ENCODE measurements at places on chromosomes 4 and X. TPM values are rescaled to one million over a fixed set of nuclear protein-coding genes. Genes with fewer than 3 reads are reported as not detected.

- no peak for DNase-seq
These were observed 36.7 kb upstream of the SLC6A14 start for GRCh38 chrX:116399681-116400080.

DNA sequence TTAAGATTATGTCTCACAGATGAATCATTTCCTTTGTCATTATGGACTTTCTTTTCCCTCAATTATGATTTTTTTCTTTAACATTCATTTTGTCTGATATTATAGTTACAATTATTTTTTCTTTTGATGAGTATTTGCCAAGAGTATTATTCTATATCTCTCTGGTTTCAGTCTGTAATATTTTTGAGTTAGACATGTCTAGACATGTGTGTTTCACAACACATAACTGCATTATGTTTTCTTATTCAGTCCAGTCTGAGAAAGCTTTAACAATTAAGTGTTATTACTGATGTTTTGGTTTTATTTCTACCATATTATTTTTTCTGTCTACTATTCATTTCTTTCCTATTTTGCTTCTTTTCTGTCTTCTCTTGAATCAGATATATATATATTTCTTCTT lies 108.3 kb upstream of the MID1IP1 start:
- DNase-seq = no peak

DNA sequence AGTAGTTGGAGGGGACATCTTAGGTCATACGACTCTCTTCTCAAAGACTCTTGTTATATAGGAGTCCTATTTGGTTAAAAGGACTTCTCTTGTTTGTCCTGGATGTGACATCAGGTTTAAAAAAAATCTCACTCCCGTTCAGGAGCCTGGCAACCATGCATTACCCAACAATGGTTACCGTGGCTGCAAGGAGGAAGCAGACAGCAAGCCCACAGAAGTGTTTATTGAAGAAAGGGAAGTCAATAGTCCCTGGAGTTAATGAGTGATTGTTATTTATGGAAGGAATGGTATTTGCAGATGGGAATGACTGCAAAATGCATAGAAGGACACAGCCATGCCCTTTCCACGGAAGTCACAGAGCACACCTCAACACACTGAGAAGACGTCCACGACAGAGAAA lies 75.9 kb upstream of the ENPP6 start:
- DNase-seq = no peak

DNA sequence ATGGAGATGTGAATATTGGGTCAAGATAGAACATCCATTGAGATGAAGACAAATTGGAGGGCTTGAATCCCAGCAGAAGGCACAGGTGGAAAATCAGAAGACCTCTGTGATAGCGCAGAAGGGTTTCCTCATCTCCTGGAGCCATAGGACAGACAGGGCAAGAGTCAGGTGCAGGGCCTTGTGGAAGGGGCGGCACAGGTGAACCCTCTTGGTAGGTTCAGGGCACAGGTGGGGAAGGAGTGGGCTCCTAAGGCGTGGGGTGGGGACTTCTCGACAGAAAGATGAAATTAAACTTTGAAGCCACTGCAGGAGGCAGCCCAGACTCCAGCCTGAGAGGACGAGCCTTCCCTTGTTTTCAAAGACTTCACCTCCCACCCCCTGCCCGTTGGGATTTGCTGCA lies 9.3 kb upstream of the RGS12 start:
- no peak for DNase-seq

Gene KCND1
- total RNA-seq = 1.5 TPM

Gene ANTXR2
- total RNA-seq = 10.1 TPM

- no peak for DNase-seq
These were observed 450.8 kb downstream of the GRXCR1 start for GRCh38 chr4:43343298-43343697.

DNA sequence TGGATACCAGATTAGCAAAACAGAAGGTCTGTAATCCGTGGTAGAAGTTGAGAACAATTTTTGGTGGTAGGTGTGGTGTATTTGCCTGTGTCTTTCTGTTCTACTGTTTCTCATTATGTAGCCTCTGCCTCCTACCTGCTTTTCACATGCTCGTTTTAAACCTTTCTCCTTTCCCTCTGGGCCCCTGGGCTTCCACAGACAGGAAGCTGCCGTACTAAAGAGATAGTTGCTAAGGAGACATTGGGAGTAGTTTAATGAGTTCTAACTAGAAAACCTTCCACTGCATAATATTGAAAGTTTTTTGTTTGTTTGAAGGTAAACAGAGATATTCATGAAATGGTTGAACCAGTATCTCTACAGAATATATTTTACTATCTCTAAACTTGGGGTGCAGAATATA lies 107.8 kb downstream of the STOX2 start:
- no peak for DNase-seq

- DNase-seq = no peak
These were observed 29.3 kb upstream of the TLR3 start for GRCh38 chr4:186039697-186040096.

Gene DCAF12L1
- not detected for total RNA-seq
